ENCODE measurements at places on chromosomes 3 and 15.

DNA sequence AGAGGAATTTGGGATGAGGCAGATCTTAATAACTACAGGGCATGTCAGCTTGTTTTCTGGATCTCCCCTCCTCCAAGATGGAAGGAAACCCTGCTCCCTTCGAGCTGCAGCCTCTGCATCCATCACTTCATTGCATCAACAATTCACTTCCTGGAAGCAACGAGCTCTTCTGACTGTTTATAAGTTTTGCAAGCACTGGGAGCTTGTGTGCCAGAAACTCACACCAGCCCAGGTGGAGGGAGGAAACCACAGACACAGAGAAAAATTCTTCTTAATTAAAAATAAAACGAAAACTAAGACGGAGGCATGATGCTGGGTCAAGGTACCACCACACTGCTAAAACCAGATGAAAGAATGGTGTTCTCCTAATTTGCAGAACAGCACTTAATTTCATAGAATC, 10.6 kb downstream of the LRIG1 start:
- DNase-seq: no peak

DNA sequence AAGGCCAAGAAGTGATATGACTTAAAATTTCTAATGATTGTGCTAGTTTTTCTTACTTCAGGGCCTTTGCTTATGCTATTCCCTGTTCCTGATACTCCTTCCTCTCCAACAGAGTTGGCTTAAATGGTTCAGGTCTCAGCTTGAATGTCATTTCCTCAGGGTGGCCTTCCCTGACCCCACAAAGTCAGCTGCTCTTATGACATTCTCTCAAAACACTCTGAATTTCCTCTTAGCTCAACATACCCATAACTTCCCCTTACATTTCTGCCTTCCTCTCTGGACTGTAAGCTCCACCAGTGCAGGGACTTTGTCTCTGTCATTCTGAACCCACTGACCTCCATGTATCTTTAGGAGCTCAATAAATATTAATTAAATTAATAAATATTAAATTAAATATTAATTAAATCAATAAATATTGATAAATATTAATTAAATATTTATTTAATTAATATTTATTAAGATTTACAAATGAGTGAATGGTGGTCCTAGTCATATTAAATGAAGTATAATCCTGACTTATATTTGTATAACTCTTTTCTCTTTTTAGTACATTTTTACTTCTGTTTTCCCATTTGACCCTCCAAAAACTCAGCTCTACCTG, 17.9 kb upstream of the TMCC1 start:
- no peak for DNase-seq

DNA sequence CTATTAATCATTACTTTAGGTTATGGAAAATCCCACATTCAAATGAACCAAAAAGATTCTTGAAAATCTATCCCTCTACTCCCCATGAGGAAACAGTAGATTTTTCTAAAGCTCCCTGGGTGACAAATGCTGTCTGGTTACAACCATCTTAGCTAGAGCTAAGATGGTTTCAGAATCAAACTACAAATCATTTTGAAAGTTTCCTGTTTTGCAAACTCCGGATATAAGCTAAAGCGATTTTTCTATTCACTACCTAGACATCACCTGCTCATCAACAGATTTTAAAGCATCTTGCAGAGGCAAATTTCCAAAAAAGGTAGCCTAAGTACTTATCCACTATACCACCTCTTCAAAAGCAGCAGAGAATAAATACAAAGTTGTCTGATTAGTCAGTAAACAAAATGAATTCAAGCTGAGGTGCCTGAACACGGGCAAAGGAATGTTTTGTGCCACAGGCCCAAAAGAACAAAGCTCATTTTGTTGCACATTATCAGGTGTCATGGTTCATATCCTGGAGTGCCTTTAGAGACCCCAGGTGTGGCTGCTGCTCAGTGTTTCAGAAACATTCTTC, 204.9 kb downstream of the TNIK start:
- DNase-seq: no peak

GRCh38 chr3:116920826-116921610, 211.4 kb downstream of the TUSC7 start:
- DNase-seq: no peak

- DNase-seq: no peak
Observed at GRCh38 chr3:124438813-124439212, 291.4 kb upstream of the UMPS start.
